ENCODE measurements at places on chromosomes 5 and 9.

DNA sequence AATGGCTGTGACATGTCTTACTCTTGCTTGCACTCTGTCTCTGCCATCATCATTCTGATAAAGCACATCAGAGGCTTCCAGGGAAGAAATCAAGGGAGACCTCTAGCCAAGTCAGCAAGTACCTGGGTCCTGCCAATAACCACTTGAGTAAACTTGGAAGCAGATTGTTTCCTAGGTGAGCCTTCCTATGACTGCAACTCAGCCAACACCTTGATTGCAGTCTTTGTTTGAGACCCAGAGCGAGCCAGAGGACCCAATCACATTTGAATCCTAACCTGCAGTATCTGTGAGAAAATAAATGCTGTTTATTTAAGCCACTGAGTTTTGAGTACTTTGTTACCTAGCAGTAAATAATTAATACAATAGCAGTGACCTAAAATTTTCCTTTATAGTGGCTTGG lies 356.8 kb upstream of the CHD1 start:
- no peak for DNase-seq

DNA sequence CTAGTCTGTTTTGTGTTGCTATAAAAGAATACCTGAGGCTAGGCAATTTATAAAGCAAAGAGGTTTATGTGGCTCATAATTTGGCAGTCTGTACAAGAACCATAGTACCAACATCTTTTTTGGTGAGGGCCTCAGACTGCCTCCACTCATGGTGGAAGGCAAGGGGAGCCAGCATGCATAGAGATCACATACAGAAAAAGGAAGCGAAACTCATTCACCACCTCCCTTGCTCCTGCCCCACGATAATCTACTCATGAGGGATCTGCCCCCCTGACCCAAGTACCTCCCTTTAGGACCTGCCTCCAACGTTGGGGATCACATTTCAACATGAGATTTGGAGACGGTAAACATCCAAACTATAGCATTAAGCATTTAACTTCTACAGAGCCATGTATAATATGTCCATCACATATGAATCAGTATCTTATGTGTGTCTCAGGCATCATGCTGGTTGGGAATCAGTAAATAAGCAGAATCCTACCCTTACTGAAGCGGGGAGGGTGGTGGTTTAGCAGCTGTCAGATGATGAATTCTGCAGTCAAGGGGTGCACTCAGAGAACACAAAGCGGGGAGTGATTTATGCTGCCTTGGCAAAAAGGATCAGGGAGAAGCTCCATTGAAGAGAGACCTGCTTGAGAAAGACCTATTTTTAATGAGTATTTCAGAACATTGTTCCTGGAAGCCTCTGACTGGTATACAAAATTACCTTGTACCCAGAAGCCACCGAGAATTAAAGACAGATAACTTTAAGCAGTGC lies 34.8 kb downstream of the HMGXB3 start:
- DNase-seq = no peak

- no peak for DNase-seq
These were observed 11.6 kb downstream of the FANCC start for GRCh38 chr9:95305770-95306492.

DNA sequence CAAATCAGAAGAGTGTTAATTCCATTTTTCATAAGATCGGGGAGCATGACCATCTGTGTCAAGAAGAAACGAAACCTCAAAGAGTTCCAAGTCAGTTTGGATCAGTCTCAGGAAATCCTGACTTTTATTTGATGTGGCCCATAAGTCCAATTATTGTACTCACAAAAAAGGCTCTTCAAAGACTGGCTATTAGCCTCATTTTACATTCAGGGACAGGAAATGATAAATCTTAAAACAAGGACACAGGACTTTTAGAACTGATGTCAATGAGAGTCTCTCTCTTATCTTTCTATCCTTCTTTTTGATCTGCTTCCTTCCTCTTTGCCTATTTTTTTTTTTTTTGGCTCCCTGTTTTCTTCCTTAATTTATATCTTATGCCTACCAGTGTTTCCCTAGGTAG lies 43.7 kb upstream of the SHOC1 start:
- DNase-seq = no peak

- DNase-seq = no peak
These were observed 41.8 kb upstream of the NEK6 start for GRCh38 chr9:124215956-124216355.

All from mesothelial cell of epicardium (in vitro differentiated cells).